Central memory CD4-positive, alpha-beta T cell (primary cell): ENCODE measurements at places on chromosomes 12 and 14.

DNA sequence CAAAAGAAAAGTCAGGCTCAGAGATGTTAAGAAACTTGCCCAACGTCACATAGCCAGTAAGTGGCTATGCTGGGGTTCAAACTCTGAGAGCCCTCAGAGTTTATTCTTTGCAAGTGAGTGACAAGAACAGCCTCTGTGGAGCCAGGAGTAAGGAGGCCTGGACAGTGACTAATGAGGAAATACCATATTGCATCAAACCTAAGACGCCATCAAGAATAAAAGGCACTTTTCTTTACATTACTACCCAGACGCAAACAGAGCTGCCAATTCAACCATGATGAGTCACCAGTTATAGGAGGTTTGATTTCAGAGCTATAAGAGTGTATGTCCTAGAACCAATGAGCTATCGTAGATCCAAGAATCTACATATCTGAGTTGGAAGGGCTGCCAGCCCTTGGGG is 9.4 kb downstream of the TNFRSF1A start:
- no peak for DNase-seq

- peak; percentile 61 for DNase-seq
Measured at GRCh38 chr12:92208613-92209121, 63.0 kb upstream of the BTG1 start.

DNA sequence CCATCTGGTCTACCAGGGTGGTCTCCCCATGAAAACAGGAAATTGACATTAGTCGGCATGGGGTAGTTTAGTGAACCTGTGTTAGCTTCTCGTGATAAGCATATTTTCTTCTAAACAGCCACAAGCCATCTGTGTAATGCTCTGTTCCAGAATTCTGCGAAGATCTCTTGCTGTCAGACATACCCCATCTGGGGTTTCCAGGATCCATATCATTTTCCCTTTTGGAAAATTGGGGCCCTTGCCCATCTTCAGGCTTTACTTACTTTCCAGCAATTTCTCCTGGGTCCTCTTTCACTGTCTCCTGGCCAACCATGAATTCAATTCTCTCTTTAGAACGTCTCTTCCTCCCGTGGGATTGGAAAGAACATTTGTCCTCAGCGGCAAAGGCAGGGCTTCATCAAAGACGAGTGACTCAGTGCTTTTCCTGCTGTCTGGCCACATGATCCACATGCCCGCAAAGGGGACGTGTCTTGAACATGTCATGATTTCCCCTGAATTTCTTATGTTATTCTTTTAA is 21.4 kb upstream of the NCOR2 start:
- DNase-seq: no peak

DNA sequence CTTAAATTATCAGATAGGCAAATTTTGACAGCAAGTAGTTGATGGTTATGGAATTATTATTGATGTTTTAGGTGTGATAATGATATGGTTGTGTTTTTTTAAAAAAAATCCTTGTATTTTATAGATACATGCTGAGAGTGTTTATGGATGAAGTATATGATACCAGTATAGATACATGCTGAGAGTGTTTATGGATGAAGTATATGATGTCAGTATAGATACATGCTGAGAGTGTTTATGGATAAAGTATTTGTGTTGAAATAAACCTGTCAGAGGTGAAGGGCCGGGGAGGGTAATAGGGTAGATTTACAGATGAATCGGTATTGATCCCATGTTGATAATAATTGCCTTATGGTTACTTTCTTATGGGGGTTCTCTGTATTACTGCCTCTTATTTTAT is 6.0 kb upstream of the RFX4 start:
- DNase-seq: no peak

GRCh38 chr14:83611906-83612390 is 1918.0 kb upstream of the FLRT2 start:
- DNase-seq: no peak

DNA sequence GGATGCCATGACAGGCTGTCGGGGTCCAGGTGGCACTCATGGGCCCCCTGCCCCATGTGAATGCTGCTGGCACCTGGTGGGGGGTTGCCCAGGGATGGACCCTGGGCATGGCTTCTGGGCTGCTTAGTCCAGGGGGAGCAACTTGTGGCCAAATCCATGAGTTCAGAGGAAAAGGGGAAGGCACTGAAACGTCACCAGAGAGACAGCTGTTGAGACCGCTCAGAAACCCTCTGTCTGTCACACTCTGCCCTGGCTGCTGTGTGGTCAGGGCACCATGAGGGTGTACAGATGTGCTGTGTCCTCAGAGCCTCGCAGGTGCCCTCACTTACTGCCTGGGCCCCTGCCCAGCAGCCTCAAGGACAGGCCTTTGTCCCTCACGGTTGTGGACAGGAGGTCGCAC is 9.4 kb downstream of the CLBA1 start:
- DNase-seq: no peak

DNA sequence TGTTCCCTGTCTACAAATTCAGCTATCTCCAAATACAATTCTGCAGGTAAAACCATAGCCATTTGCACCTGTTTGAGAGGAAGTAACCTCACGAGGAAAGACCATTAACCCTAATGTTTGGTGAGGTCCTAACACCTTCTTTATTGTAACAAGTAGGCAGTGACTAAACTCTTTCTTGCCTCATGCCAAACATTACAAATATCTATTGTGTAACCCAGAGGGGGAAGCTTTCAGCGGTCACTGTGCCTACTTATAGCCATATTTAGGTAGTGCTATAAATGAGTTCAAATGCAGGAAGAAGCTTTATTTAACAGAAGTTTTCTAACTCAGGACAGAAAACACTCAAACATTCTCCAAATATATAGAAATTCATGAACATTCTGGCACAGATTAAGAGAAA is 252.7 kb downstream of the LRFN5 start:
- no peak for DNase-seq

- DNase-seq: no peak
Measured at GRCh38 chr12:51441583-51441982, 17.0 kb downstream of the SLC4A8 start.

GRCh38 chr14:23865502-23865901 is 88.1 kb upstream of the DHRS4 start:
- DNase-seq: no peak

GRCh38 chr14:67502867-67503266 is 14.3 kb upstream of the TMEM229B start:
- no peak for DNase-seq

GRCh38 chr14:51582437-51582836 is 69.3 kb upstream of the FRMD6 start:
- no peak for DNase-seq

GRCh38 chr14:75831455-75831854 is 150.3 kb downstream of the TGFB3 start:
- DNase-seq: peak; percentile 46

GRCh38 chr14:74255281-74255680 is 16.0 kb downstream of the VSX2 start:
- DNase-seq: no peak

- no peak for DNase-seq
Measured at GRCh38 chr12:75184516-75184915, 25.1 kb downstream of the KCNC2 start.

DNA sequence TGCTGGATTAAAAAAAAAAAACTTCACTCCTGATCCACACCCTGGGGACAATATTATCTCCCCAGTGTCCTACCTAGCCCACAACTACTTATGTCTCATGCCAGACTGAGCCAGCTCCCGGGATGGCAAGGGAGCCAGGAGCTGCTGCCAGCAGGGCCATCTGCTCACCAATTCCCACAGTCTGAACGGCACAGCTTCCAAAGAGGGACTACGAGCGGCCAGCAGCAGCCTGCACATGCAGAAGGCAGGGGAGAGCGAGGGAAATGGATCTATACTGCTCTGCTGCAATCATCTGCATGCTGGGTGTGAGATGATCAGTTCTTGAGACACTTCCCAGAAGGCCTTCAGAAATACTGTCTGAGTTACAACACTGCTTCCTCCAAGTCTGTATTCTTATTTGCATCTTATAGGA is 11.1 kb downstream of the SSH1 start:
- no peak for DNase-seq

DNA sequence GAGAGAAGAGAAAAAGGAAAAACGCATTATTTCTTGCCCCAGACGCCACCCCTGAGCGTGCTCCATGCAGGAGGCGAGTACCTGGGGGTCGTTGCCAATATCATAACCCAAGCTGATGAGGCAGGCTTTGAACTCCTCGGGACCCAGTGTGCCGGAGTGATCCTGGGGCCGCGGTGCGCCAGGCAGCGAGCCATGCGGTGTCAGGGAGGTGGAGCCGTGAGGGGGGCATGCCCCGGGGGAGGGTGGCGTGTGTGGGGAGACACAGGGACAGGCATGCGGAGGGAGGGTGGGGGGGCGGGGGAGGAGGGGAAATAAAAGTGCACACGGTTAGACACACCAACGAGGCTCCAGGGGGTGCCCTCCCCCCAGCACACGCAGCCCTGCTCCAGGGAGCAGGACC is 86.0 kb upstream of the ZFP36L1 start:
- DNase-seq: no peak

GRCh38 chr12:22971247-22971646 is 346.3 kb downstream of the ETNK1 start:
- DNase-seq: no peak

GRCh38 chr14:51727526-51727925 is 75.8 kb downstream of the FRMD6 start:
- no peak for DNase-seq
